SHP77 treated with DMSO at 0.1 percent for 48 hours (cell line): ENCODE measurements at places on chromosomes 5 and 9.

DNA sequence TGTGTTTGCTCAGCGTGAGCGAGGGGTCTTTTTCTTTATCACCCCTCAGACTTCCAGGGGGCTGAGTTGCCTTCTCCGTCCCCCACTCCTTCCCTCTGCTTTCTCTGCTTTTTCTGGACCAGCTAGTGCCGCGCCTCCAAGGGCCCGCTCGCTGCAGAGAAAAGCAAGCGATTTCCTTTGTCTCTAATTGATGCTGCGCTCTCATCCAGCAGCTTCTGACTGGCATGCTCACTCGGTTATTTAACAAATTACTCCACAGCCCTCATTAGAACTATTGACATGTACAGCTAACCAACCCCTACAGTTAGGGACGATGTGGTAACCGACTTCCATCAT, 288.0 kb downstream of the ELAVL2 start:
- no peak for DNase-seq

DNA sequence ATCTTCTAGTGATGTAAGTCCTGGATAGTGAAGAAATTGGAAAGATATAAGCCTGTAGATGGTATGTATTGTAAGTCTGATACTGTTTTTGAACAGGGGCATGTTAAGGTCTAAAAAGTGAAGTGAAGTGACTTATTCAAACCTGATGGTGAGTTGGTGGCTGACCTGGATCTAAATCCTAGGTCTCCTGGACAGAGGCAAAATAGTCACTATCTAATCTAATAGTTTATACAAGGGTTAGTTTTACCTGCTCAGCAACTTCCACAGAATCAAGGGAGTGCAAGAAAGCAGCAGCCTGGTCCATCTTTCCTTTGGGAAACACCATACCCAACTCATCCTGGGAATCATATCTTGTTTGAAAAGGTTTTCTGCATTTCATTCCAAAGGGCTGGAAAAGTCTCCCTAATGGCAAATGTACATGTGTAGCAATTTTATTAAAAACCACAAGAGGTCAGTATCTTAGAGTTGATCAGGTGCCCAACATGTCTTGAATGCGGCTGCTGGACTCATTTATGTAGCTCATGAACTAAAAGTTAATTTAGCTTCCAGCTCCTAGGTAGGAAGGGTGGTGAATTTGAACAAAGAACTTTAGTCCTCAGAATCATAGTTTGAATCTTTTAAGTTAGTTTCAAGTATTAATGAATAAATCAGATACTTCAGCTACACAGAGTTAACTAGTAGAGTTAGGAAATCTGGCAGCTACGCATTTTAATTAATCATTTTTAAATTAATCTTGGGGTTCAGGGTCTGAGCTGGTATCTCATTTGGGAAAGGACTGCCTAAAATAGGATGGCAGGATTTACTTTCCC, 26.0 kb downstream of the SKP2 start:
- DNase-seq, result peak; percentile 43

- no peak for DNase-seq
Observed at GRCh38 chr5:126561908-126562307, 33.1 kb downstream of the ALDH7A1 start.

GRCh38 chr5:171882118-171882517, 96.5 kb downstream of the SMIM23 start:
- no peak for DNase-seq

DNA sequence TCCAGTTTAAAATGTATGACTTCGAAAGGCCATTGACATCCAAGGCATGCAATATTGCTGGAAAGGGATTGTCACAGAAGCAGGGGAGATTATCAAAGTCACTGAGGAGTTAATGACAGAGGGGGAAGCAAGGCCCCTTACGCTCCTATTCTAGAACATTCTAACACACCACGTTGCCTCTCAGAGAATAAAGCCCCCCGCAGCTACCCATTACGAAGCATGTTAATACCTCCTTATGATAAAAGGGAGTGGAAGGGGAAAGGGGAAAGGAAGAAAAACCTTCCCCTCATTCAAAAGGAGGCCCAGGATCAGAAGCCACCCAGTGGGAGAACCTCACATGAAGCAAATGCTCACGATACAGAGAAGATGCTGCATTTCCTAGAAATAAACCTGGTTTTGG, 213.6 kb downstream of the DAB2IP start:
- no peak for DNase-seq
